ENCODE measurements at places on chromosomes 5 and 9. TPM values are rescaled to one million over a fixed set of nuclear protein-coding genes. Genes with fewer than 3 reads are reported as not detected.
A peak's percentile ranks its signal among the peaks of the same experiment; 100 is the strongest.

- no peak for DNase-seq
Measured at GRCh38 chr5:91361055-91361701, 21.9 kb downstream of the ARRDC3 start.

DNA sequence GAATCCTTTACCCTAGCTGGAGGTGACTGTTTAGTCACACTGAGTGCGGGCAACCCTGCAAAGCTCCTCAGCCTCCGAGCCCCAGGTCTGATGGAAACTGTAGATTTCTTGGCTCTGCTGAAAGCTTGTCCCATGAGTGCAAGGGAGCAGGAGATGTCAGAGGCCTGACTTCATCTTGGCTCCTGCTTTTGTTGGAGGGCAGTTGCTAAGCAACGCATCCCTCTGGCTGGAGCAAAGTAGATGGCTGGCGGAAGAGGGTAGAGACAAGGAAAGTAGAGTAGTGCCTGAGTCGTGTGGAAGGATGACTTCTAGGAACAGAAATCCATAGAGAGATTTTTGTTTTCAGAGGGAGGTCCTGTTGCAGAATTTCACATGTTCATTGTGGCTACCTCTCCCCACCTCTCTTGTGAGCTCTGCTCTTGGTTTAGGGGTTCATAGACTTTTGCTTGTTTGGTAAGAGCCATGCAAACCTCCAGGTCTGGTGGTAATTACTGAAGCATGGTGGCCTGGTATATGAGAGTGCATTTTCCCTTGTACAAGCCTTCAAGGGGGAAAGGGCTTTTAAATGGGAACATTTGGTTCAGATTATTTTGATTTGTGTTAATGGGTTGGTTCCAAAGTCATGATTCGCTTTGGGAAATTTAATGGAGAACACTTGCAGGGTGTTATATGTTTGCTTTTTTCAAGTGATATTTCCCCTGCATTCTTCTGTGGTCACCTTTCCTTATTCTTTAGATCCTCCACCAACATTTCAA, 71.5 kb downstream of the ARHGAP26 start:
- no peak for DNase-seq

- no peak for DNase-seq
Measured at GRCh38 chr5:34686762-34687268, 30.7 kb downstream of the RAI14 start.

- DNase-seq, result no peak
Measured at GRCh38 chr5:16663840-16664239, 47.0 kb upstream of the RETREG1 start.

- DNase-seq, result no peak
Measured at GRCh38 chr9:88224938-88225337, 86.7 kb upstream of the SPATA31C2 start.

DNA sequence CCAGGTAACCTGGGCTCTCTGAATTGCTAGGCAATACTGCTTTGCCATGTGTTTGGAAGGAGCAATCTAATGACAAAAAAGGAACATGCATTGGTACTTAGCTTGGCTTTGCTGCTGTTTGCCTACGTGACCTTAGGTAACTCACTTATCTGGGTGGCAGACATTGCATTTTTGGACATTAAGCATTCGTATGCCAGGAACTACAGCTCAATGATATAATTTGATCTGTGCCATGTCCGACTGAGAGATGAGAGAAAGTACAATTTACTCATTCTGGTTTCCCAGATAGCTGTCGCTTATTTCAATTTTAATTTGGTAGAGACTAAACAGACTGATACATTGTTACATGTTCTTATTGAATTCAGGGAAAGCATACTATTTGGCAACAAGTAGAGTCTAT, 63.2 kb upstream of the FRRS1L start:
- no peak for DNase-seq

- no peak for DNase-seq
Measured at GRCh38 chr5:107933326-107933725, 262.6 kb upstream of the EFNA5 start.

DNA sequence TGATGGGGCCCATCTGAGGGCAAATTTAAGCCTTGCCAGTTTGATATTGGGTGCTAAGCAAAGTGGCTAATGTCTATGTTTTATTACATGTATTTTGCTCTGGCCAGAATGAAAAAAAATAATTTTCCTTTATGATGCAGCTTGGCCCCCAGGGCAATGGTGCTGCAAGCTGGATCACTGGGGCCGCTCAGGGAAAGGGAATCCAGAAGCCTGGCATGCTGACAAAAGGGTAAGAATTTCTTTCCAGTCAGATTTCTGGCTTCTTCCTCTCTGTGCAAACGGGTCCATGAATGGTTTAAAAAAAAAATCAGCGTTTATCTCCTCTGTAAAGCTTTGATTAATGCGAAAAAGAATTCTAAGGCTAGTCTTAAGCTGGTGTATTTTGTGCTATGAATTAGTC, 138.4 kb downstream of the MAPKAP1 start:
- no peak for DNase-seq

- peak; percentile 80 for DNase-seq
Measured at GRCh38 chr5:96703384-96703920, 41.3 kb downstream of the CAST start.

- DNase-seq, result no peak
Measured at GRCh38 chr5:38317868-38318267, 59.5 kb downstream of the EGFLAM start.

DNA sequence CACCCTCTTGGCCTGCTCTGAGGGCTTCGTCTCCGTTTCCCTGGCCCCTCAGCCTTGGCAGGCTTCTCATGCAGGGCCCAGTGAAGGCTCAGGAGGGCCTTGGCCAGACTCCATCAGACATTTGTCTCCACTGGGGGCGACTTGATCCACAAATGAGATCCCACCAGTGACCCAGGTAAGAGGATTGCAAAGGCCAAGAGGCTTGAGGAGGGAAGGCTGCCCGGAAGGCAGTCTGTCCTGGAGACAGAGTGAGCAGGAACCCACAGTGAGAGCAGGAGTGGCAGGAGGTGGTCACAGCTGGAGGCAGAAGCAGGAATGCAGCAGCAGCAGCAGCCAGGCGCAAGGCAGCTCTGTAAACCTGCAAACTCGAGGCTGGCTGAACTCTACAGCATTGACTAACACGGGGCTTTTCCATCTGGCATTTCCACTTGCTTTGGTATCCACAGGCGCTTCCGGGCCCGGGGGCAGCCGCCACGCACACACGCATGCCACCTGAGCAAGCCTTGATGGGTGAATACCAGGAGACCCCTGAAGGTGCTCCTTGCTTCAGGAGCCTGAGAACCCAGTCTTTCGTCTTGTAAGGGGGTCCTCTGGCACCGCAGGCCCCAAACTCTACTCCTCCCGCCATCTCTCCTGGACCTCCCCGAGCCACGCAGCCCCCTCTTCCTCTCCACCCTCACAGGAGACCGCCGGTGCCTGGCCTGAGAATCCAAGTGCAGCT, 14.7 kb downstream of the MGAT1 start:
- DNase-seq, result no peak

GRCh38 chr9:112849363-112849922, 41.2 kb downstream of the SLC46A2 start:
- no peak for DNase-seq

DNA sequence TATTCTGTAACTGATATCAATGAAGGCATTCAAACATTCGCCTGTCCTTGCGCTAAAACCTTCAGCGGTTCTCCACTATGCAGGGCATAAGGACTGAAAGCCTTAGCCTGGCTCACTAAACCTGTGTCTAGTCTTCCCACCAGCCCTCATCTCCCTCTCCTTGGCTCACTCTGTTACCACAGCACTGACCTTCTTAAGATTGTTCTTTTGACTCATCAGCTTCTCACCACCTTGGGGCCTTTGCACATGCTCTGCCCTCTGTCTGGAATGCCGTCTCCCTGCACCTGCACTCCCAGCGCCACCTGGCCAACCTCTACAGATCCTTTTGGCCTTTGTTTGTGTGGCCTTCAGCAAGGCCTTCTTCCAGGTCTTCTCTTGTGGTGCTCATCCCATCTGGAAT, 131.8 kb upstream of the IER5L start:
- no peak for DNase-seq

DNA sequence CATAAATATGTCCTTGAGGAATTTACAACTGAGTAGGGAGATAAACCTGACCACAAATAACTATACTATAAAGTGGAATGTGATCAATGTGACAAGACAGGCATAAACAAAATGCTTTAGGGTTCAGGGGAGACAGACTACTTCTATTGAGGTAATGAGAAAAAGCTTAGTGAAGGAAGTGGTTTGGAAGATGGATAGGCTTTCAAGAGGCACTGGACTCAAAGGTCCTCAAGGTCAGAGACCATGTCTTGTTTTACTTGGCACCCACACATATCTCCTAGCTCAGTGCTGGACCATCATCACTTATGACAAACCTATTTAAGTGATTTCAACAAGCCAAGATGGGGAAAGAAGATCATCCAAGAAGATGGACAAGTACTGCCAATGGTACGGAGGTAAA, 257.8 kb downstream of the BNC2 start:
- DNase-seq, result no peak

GRCh38 chr5:124746916-124747790, 714 bp upstream of the ZNF608 start:
- DNase-seq, result no peak

GRCh38 chr9:76906647-76906975, 697 bp upstream of the PRUNE2 start:
- DNase-seq, result no peak

DNA sequence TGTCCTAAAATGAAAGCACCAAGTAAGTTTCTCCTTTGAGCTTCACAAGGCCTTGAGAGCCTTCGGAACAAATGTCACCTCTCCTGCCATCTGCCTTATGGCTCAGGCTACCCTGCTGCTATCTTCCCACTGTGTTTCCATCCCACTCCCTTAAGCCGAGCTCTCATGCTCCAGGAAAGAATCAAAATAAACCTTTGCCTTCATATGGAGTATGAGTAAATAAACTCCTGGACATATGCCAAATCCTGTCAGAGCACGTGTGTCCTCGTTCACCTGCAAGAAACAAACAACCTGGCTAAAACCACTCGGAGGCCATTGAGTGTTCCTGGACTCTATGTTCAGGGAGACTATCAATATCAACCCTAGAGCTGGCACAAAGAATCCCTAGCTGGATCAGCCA, 122.3 kb upstream of the CCDC112 start:
- no peak for DNase-seq

- no peak for DNase-seq
Measured at GRCh38 chr5:96699186-96699820, 37.1 kb downstream of the CAST start.

DNA sequence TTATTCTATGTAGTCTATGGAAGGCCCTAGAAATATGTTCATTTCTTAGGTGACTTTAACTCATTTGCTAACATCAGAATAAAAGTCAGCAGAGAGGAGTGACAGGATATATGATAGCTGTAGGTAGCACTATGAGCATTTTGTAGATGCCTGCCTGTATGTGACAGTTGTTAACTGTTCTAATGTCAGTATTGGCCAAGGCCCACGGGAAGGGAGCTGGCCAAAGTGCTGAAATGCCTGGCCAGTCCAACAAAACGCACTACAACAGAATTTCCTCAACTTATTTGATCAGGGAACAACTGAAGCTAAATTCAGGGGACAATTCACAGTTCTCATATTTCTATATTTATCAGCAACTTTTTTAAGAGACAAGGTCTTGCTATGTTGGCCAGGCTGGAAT, 20.8 kb downstream of the SV2C start:
- no peak for DNase-seq

DNA sequence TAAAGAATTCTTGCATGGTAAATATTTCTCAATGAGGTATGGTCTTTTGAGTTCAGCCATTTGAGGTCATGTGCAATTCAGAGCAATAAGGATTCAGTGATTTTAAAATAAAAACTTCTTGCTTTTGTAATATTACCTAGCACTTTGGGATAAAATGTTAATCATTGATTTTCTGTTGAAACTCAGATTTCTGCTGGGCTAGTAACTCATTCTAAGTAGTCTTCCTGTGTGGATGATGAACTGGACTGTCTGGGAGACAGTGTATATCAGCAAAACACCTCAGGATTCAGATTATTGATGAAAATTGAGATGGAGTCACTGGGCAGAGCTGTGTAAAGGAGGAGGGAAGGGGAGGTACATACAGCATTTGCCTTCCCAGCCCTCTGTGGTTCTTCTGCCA, 10.8 kb upstream of the PSAT1 start:
- no peak for DNase-seq

DNA sequence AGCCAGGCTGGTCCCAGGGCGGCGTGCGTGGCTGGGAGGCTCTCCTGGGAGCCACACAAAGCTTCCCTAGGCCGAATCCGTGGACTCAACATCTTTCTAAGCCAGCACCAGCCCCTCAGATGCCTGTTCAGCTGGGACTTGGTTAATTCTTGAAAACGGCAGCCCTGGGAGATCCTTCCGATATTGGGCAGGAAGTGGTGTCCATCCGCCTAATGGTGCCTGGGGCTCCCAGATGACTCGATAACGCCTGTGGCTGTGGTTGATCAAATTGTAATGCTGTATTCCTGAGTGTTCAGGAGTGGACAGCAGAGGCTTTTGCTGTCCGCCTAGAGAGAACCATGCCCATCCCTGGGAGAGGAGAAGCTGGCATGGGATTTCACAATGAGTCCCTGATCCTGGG, 14.1 kb downstream of the KCNT1 start:
- no peak for DNase-seq

DNA sequence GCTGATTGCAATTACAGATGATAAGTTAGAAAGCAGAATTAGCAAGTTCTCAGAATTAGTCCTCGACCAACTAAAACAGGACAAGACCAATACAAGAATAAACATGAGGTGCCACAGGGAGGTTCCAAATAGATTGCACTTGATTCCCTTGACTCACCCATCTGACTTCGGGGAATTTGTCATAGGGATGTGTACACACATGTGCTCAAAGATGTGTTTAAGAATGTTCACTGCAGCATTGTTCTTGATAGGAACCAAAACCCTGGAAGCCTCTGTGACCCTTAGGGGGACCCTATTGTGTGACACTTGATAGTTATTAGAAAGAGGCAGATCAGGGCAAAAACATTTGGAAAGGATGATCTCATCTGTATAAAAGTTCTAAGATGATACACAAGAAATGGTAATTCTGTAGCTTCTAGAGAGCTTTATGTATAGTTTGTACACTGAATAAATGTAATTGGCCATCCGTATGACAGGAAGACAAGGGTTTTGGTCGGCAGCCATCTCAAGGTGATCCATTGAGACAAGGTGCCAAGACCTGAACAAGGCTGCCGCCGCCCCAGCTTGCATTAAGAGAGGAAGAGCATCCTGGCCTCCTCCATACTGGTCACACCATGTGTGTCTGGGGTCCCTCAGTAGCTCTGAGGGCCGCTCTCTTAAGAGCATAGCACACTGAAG, 48.2 kb upstream of the GARNL3 start:
- DNase-seq, result no peak

Gene MTAP
- total RNA-seq, result 29.7 TPM

Gene FAM221B
- total RNA-seq, result 0.32 TPM

Gene LMX1B
- total RNA-seq, result not detected

Gene SLC6A19
- total RNA-seq, result not detected

Gene SPATA31A1
- total RNA-seq, result not detected

Gene PCDHGC5
- not detected for total RNA-seq

Gene GABRA1
- not detected for total RNA-seq

Gene URM1
- total RNA-seq, result 38.7 TPM

Gene ADAMTSL2
- total RNA-seq, result not detected

Gene ADRB2
- 2.8 TPM for total RNA-seq

Gene ZNF474
- total RNA-seq, result 0.24 TPM

Gene PAPPA
- not detected for total RNA-seq

Gene NR5A1
- not detected for total RNA-seq

Gene CDH12
- not detected for total RNA-seq

Measured in naive thymus-derived CD4-positive, alpha-beta T cell (primary cell).